Stomach (tissue), 19 donors: ENCODE measurements at places on chromosomes 2 and 18.

- no peak for DNase-seq
These were observed 160 bp downstream of the SPTBN1 start for GRCh38 chr2:54456362-54456611.

DNA sequence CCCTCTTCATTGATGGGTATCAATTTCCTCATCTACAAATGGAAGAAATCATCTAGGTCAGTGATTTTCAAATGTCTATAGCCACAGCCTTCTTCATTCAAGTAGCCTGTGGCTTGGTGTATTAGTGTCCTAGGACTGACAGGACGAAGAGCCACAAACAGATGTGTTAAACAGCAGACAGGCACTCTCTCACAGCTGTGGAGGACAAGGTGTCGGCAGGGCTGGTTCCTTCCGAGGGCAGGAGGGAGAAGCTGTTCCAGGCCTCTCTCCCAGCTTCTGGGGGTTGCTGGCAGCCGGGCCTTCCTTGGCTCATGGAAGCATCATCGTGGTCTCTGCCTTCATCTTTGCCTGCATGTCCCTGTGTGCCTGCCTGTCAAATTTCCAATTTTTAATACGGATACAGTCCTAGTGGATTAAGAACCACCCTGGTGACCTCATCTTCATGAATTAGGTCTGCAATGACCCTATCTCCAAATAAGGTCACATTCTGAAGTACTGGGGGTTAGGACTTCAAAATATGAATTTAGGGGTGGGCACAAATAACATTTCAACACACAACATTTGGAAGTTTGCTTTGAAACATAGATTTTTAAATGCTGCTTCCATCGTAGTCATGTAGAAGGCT lies 86.5 kb downstream of the PTGR3 start:
- no peak for DNase-seq

DNA sequence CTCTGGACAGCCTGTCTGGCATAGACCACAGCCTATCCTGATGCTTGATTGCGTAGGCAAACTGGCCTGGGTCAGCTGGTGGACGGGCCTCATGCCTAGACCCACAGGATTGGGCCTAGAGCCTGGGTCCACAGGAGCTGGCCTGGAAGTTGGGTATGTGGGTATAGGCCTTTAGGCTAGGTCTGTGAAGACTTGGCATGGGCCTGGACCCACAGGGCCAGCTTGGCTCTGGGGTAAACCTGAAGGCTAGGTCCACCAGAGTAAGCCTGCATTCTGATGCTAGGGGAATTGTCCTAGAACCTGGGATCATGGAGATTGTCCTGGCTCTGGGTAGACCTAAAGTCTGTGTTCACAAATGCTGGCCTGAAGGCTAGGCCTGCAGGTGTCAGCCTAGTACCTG lies 1293.7 kb downstream of the CNTNAP5 start:
- DNase-seq: no peak

DNA sequence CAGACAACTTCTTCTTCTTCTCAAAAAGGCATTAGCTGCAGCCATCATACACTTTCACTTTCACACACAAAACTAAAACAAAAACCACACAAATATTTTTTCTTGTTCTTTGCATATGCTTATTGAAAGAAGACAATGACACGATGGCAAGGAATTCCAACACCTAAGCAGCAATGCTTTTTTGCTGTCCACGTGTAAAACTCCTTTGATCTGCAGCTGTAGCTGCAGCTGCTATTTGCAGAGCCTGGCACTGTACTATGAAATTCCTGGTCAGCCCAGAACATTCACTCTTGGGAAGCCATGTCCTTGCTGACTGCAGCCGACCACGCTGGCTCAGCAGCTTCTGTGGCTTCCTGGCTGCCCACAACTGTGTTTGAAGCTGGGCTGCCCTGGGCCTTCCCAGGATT lies 316.2 kb downstream of the CDH2 start:
- no peak for DNase-seq

GRCh38 chr18:24176727-24177416 lies 38.0 kb downstream of the CABYR start:
- DNase-seq: peak; percentile 63

- DNase-seq: no peak
These were observed 72.8 kb downstream of the UPP2 start for GRCh38 chr2:158174495-158174894.

GRCh38 chr2:20755132-20755800 lies 67.6 kb downstream of the LDAH start:
- no peak for DNase-seq

- no peak for DNase-seq
These were observed 11.9 kb downstream of the QPCT start for GRCh38 chr2:37356299-37356698.

GRCh38 chr2:213015387-213016165 lies 135.8 kb downstream of the IKZF2 start:
- DNase-seq: no peak

DNA sequence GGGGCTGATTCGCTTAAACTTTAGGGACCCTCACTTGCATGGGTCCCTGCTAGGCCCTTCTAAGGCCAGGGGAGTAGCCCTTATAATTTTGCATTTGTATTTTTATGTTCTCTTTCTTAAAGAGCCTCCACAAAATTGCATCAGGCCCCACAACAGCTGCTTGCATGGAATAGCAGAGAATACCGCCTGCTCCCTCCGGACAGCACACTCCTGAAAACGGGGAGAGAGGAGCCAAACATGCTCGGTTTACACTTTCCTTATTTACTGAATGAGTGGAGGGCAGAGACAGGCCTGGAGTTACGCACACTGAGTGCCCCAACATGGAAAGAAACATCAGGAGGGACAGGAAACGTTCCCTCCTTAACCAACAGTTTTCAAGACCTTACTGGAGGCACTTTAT lies 132.2 kb downstream of the ANTXR1 start:
- DNase-seq: no peak

GRCh38 chr2:96856776-96857666 lies 795 bp downstream of the ANKRD39 start:
- DNase-seq: no peak

DNA sequence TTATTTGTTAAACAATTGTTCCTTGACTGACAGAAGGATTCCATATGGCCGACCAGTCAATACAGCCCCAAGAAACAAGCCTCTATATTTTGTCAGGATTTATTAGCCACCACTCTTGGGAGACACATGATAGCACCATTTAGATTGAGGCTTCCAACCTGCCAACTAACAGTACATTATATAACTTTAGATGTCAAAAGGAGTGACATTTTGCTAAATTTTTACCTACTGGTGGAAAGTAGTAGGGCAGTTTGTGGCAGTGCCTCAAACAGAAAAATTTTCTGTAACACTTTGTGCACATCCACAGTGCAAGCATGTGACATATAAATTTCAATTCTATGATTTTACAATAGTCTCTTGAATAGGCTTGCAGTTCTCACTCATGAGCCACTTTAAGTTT lies 464.0 kb downstream of the TRIB2 start:
- no peak for DNase-seq

- DNase-seq: no peak
These were observed 36.3 kb upstream of the GREB1L start for GRCh38 chr18:21205695-21206094.

DNA sequence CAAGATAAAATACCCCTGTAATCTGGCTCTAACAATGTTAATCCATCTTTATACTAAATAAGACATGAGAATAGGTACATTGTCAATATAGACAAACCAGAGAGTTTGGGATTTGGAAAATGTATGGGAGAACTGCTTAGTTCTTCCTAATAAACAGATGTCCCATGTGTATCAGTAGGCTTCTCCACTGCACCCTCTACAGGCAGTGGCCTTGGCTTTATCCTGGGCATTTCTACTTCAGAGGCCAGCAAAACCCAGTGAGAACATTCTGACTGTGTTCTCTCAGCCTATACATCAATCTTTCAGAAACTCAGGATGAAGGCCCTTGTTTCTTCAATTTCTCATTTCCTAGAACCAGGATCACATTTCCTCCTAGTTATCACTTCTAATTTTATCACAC lies 1167.5 kb upstream of the ACVR2A start:
- no peak for DNase-seq

- no peak for DNase-seq
These were observed 48.7 kb downstream of the TRIP12 start for GRCh38 chr2:229873123-229873581.

DNA sequence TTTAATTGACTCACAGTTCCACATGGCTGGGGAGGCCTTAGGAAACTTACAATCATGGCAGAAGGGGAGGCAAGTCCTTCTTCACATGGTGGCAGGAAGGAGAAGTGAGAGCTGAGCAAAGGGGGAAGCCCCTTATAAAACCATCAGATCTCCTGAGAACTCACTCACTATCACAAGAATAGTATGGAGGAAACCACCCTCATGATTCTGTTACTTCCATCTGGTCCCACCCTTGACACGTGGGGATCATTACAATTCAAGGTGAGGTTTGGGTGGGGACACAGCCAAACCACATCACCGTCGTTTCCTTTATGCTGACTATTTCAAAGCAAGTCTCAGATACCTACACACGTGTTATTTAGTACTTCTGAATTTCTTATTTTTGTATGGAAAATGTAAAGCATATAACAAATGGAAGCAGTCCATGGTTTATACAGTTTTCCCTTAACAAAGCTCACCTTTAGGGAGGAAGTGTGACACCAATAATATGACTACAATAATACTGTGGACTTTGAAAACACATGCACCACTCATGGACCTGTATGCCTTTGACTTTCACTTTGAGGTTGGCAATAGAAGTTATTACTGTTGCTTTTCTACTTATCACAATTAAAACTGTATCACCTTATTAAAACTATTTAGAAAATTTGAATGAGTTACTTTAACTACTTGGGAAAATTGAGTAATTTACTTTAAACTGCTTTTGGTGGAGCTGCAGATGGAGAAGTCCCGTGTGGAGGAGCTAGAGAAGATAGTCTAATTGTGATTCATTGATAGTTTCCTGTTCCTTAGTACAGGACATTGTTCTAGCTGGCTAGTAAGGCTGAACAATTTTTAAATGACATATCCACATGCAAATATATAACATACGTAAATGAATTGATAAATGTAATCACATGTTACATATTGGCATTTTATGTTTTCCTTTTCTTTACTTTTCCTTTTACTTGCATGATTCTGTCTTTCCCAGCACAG lies 37.3 kb downstream of the MTCL1 start:
- no peak for DNase-seq

DNA sequence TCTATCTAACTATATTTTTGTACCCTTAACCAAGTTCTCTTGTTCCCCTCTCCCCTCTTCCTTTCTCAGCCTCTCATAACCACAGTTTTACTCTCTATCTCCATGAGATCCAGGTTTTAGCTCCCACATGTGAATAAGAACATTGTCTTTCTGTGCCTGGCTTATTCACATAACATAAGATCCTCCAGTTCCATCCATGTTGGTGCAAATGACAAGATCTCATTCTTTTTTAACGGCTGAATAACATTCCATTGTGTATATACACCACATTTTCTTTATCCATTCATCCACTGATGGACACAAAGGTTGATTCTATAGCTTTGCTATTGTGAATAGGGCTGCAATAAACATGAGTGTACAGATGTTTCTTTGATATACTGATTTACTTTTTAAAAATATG lies 83.9 kb upstream of the TMEM178A start:
- no peak for DNase-seq

- no peak for DNase-seq
These were observed 297.8 kb downstream of the DLGAP1 start for GRCh38 chr18:4157352-4157751.

DNA sequence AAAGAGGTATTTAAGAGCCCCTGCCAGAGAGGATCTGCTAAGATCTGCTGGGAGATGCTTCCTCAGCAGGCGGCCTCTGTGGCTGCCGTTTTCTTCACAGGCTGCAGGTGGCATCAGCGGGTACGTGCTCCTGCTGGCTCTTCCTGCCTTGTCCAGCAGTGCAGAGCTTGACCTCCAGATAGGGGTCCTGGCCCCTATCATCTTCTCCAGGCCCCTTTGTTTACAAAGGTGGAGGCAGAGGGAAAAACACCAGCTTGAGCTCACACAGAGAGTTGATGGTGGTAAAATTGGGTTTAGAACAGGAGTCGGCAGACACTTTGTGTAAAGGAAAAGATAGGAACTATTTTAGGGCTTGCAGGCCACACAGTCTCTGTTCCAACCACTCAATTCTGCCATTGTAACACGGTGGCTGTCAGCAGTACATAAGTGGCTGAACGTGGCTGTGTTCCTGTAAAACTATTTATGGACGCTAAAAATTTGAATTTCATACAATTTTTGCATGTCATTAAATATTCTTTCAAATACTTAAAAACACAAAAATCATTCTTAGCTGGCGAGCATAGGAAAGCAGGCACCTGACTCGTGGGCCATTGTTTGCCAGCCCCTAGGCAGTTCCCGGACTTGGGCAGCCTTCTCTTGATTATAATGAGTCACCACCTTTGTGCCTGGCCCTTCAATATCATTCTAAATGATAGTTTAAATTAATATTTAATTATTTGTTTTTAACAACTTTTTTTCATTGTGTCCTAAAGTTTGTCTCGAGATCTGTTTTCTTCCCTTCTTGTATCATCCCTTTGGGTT lies 98.2 kb upstream of the B3GNT7 start:
- peak; percentile 69 for DNase-seq

DNA sequence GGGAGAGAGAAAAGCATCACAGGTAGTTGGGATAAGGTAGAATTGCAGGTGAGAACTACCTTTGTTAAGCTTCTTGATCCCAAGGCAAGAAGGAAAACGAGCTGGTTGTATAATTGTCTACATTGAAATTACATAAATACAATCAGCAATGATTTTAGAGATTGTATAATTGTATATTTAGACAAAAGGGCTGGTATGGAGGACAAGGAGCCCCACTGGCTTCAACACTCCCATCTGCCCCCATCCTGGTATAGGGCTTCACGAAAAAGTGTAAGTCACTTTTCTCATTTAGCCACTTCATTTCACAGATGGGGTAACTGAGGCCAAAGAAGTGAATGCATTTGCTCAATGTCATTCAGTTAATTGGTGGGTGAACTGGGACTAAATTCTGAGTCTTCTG lies 103.3 kb downstream of the MYCN start:
- no peak for DNase-seq

- no peak for DNase-seq
These were observed 74.7 kb downstream of the HNRNPLL start for GRCh38 chr2:38528008-38528442.

- no peak for DNase-seq
These were observed 23.6 kb downstream of the FAM171B start for GRCh38 chr2:186717320-186718007.

- DNase-seq: no peak
These were observed 9.6 kb upstream of the RAB10 start for GRCh38 chr2:26024260-26024659.

GRCh38 chr2:226727251-226727650 lies 72.4 kb downstream of the IRS1 start:
- no peak for DNase-seq

DNA sequence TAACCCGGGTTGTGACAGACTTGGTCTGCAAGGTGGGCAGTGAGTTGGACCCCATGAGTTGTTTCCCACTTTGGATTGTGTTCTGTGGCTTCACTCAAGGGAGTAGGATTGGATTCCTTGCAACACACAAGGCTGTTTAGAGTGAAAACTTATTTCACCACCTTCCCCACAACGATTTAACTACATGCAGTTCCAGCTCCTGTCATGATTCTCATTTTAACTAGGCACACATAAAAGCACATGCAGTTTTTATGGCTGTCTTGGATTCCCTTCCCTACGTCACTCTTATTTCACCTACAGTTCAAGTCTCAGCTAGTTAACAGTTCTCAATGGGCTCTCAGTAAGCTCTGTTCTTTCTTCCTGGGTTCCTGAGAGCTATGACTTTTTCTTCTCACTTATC lies 15.9 kb downstream of the EFEMP1 start:
- no peak for DNase-seq

- DNase-seq: no peak
These were observed 5.6 kb downstream of the ESPNL start for GRCh38 chr2:238105506-238106338.

GRCh38 chr2:42095923-42096408 lies 48.1 kb downstream of the PKDCC start:
- DNase-seq: peak; percentile 92
